ENCODE measurements at places on chromosomes 6 and 20.
A peak's percentile ranks its signal among the peaks of the same experiment; 100 is the strongest.

DNA sequence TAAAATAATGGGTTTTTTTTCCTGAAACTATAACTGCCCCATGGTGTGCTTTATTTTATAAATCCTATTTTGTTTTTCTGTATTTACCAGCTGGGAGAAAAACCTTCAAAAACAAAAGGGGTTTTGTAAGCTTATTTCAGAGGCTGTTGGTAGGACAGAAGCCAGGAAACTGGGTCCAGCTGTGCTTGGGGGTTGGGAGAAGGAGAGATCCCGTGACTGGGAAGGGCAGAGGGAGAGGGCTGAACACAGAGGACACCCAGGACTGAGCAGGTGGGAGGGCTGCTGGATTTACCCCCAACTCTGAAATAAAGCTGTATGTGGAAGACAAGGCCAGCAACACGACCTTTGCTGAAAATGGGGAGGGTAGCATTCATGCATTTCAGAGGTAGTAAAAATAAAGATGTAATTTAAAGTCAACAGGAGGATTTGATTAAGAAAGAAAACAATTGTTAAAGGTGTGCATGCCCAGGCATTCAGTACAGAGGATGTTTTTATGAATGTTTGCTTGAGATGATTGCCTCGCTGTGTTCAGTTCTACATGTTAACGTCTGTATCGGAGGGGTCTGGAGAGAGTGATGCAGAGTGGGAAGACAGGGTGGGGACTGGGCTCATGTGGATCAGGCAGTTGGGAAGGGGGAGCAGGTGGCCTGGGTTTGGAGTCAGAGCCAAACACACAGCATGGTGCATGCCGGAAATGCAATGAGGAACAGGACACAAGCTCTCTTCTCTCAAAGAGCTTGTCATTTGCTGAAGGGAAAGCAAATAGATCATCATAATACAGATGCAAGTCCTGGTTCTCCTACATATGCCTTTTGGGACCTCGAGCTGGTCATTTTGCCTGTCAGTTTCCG, 21.4 kb downstream of the ARFGEF3 start:
- DNase-seq = no peak

DNA sequence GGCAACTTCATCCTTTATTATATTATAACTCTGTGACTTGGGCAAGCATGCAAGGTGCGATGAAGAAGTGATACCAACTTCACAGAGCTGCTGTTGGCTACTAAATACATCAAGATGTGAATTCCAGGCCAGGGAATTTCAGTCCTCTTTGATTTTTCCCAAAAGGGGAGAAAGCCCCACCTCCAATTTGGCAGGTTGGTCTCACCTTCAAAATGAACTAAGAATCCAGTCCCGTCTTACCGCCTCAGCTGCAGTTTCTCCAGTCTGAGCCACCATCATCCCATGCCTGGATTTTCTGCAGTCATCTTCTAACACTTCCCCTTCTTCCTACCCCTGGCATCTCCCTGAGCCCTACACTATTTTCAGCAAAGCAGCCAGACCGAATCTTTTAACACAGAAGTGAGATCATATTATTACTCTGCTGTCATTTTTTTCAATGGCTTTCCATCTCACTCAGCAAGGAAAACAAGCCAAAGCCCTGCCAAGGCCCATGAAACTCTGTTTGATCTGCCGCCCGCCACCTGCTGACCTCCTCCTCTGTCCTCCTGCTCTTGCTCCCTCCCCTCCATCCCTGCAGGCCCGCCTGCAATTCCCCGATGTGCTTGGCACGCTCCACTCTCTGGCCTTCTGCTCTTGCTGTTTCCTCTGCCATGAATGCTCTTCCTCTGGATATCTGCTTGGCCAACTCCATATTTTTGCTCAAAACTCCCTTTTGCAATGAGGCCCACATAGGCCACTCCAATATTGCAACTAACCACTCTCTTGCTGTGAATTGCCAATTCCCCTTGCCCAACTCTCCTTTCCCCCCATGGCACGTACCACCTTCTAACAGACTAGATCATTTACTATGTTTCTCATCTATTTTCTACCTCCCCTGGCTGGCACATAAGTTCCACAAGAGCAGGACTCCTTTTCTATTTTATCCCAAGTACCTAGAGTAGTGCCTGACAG, 46.0 kb upstream of the TAGAP start:
- no peak for DNase-seq

DNA sequence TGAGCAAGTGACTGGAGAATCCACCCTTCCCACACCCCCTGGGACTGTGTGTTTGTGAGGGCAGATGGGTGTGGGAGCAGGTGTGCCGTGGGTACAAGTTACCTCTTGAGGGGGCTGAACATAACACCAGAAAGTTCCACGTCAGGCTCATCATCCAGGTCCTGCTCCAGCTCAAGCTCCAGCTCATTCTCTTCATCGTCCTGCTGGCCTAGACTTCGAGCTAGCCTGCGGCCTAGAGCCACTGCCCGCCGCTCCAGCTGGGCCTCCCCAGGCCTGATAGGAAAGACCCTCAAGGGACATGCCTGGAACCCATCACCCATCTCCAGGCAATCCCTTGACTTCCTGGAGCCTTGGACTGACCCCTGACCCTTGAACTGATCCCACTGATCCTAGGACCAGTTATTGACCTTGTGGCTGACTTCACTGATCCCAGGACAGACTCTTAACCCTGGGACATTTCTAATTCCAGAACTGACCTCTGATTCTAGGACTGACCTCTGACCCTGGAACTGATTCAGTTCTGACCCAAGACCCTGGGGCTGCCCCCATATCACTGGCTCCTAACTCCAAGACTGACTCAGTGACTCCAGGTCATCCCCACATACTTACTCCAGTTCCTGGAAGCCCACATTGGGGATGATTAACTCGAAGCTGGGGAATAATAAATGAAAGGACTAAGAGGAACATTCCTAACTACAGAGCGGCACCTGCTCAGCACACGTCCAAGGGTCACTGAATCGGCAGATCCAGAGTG, 11.8 kb upstream of the SPAG4 start:
- DNase-seq = no peak

DNA sequence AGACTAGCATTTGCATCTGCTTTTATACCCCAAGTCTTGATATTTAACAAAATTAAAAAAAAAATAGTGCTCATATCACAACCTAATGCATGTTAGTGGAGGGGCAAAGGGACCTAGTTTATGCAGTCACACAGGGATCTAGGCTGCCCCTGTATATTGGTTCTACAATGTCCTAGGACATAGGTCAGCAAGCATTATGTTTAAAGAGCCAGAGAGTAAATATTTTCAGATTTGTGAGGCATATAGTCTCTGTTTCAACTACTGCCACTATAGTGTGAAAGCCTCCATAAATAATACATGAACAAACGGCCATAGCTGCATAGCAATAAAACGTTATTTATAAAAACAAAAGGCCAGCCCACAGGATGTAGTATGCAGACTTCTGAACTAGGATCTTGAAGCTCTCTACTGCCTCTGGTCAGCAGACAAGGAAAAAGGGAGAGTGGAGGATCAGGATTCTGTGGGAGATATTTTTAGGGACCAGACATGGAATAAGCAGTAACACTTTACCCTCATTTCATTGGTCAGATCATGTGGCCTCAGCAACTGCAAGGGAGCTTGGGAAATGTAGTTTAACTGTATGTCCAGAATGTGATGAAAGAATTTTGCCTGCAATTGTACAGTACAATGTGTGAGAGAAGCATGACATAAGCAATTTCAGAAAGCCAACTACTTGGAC, 414.2 kb upstream of the SPTLC3 start:
- no peak for DNase-seq

- DNase-seq = peak; percentile 61
These were observed at the start of gene ADGRB3 for GRCh38 chr6:68634726-68635411. TSS of gene ADGRB3 (plus strand) at chr6:68635282. CDS start at chr6:68638676, 3,394 bp downstream.

DNA sequence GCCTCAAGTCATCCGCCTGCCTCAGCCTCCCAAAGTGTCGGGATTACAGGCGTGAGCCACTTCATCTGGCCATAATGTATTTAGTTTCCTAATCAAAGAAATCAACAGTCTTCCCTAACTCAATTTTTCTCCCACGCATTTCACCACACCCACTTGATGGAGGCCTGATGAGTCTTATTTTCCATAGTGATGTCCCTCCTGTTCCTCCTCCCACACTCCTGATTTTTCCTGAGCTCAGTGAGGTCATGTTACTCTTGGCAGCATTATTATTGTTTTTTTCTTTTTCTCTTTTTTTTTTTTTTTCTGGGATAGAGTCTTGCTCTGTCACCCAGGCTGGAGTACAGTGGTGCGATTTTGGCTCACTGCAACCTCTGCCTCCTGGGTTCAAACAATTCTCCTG, 8.9 kb downstream of the ABRACL start:
- no peak for DNase-seq

- no peak for DNase-seq
These were observed 80.5 kb downstream of the TNFRSF21 start for GRCh38 chr6:47229255-47229654.

GRCh38 chr6:12009876-12010634, 2.1 kb upstream of the HIVEP1 start:
- DNase-seq = no peak

GRCh38 chr20:33026779-33027759, 4.4 kb upstream of the BPIFB6 start:
- DNase-seq = no peak

DNA sequence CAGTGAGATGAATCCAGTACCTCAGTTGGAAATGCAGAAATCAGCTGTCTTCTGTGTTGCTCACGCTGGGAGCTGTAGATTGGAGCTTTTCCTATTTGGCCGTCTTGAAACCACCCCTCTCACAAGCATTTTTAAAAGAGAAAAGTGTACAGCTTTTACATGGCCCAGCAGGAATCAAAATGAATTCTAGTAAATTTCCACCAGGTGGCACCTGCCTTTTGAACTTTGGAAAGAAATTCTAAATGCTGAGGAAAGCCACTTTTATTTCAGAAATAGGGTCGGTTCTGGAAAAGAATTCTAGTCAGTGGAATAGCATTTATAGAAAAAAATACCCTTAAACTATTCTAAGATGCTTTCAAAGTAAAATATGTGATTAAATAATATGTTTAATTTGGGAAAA, 647.8 kb downstream of the CD109 start:
- no peak for DNase-seq

GRCh38 chr6:34522761-34523160, 33.4 kb downstream of the SPDEF start:
- no peak for DNase-seq

- DNase-seq = no peak
These were observed 156.5 kb upstream of the INSM1 start for GRCh38 chr20:20211274-20211987.

- DNase-seq = no peak
These were observed 189.4 kb upstream of the ECI2 start for GRCh38 chr6:4324746-4325145.

- DNase-seq = no peak
These were observed 87.9 kb upstream of the PRND start for GRCh38 chr20:4633780-4634179.

GRCh38 chr6:84358581-84358980, 131.1 kb upstream of the CEP162 start:
- no peak for DNase-seq

GRCh38 chr6:87407561-87407900, 241 bp upstream of the CFAP206 start:
- DNase-seq = no peak

GRCh38 chr6:26501482-26501986, 1.4 kb downstream of the BTN1A1 start:
- peak; percentile 30 for DNase-seq

DNA sequence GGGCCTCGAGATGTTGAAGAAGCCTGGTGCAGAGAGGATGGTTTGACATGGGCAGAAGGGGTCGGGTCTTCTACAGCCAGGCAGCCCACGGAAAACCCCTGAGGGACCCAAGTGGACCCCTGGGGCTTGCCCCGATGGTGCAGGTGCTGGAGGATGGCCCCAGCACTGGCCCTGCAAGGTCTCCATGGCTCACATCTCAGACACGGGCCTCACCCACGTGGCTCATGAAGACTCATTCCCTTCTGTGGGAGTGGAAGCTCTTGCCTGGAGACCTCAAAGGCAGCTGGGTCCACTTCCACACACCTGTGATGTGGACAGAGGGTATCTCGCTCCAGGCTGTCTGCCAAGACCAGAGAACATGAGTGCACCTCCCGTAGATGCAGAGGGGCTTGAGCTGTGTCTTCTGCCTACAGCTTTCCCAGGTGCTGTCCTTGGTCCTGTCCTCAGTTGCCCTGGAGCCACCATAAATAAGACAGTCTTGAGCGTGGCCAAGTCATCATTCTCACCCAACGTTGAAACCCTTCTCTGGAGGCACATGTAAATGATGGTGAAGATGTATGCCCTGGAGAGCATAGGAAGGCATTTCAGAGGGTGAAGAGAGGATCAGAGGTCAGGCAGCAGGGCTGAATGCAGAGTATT, 108.0 kb downstream of the SYNDIG1 start:
- no peak for DNase-seq

DNA sequence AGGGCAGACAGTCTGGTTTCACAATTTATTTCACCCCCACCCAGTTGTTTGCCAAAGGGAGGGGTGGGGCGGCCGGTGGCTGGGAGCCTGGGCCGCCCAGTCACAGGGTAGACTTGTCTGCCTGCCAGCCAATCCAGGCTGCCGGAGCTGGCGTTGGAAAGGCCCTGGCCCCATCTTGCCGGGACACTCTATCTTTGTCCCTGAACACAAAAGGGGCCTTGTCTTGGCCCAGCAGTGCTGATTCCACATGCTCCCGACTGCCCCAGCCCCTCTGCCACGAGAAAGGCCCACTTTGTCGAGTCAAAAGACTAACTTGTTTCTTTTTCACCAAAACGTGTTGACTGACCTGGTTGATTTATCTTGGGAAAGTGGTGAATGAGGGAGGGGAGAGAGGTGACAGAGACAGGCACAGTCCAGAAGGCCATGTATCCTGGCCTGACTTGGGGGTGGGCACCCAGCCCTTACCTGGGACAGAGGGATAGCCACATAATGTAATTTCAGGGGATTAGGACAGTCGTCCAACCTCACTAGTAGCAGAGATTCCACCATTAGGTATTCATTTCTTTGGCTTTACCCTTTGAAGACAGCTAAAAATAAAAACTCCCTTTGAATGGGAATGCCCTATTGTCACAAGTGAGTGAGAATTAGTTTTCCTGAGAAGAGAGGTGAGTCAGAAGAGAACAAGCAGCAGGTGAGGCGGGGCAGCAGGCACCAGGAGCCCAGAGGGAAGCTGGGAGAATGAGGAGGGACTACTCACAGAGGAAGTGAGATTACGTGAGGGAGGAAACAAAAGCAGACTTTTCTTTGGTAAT, 67.0 kb upstream of the SIRPA start:
- no peak for DNase-seq

DNA sequence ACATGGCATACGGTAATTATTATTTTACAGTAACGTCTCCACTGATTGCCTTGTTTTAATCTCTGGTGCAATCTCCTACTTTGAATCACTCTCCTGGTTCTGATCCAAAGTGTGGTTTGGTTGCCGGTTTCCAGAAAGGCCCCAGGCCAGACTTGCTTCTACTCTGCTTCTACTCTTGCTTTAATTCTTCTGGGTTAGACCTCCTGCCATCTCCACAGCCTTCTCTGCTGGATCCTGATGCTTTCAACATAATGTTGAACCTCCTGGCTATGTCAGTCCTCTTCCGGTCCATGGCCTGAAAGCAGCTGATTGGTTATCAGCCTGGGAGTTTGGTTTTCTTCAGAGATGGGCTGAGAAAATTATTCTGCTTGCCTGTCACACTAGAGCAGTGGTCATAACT, 266.5 kb upstream of the RIMS1 start:
- no peak for DNase-seq

Measured in germinal center (tissue), 1 donor.